ENCODE measurements at places on chromosomes 5 and 9.

DNA sequence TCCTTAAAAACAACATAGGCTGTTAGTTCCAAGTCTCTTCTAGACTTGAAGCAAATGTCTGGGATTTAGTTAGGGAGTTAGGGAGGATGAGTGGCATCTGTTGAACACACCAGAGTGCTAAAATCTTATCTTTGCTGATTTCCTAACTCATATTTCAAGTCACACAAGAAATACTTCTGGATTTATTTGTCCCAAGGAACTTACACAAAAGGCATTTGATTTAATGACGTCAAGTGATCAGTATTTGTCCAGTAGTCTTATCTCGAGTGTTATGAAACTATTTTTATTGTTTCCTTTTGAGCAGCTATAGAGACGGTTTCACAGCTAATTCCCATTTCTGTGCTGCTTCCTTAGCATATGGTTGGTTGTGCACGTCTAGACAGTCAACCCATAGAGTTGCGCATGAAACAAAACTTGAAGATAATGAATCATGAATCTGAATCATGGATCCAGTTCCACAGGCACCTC, 140.5 kb upstream of the TUT7 start:
- DNase-seq = no peak

DNA sequence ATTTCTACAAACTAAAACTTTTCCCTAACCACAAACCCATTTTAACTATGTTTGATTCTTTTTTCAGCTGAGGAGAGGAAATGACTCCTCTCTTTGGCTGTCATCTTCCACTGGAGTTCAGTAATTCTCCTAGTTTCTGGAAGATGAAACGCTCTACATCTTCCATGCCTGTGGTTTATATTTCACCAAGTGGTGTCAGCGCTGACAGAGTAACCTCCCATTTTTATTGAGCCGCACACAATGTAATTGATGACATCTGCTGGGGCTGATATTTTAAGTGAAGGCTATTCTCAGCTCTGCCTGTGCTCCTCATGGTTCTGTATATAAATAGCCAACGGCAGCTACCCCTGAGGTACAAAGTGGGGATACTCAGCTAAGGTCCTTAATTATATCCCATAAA, 234.6 kb downstream of the SPOCK1 start:
- peak; percentile 28 for DNase-seq

DNA sequence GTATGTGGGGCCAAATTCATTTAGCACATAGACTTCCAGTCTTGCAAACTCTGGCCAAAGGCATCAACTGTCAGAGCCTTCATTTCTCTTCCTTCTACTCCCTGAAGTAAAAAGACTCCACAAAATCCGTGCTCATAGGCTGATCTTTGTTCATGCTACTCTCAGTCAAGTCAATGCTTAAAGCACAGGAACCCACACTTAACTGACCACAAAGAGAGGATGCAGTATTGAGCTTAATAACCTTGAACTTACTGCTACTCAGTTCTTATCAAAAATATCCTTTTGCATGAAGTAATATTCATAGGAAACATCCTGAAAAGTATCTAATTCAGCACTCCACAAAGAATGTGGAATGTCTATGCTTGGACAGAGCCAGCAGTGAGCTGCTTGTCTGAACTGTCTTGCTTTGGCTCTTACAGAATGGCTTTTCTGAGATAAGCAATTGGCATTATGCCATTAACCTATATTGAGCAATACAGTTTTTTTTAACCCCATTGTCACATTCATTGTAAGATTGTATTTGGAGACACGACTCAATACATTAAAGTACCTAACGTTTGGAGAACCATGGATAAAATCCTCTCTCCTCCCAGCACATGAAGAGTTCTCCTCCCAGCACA, 21.7 kb downstream of the LPAR1 start:
- DNase-seq = peak; percentile 42

- no peak for DNase-seq
These were observed 612.6 kb upstream of the CLINT1 start for GRCh38 chr5:158471535-158471924.

GRCh38 chr9:87451149-87451548, 46.5 kb upstream of the DAPK1 start:
- no peak for DNase-seq

GRCh38 chr9:120424248-120424647, 155.7 kb downstream of the CDK5RAP2 start:
- DNase-seq = no peak

DNA sequence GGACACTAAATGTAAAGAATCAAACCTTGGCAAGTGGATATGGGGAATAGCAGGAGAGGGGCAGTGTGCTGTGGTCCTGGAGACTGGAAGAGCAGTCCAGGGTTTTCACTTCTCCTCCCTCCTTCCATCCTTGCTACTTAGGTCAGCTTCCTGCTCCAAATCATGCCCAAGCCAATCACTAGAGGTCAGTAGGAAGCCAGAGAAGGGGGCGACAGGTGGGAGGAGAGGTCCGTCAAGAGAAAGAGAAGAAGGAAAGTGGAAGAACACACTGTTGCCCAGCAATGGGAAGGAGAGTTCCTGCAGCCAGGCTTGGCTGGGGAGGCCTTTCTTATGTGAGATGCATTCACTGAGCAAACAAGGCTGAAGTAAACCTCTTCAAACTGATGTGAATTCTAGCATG, 289.6 kb downstream of the DTWD2 start:
- DNase-seq = no peak

GRCh38 chr9:124077915-124078572, 66.5 kb downstream of the LHX2 start:
- DNase-seq = peak; percentile 83

DNA sequence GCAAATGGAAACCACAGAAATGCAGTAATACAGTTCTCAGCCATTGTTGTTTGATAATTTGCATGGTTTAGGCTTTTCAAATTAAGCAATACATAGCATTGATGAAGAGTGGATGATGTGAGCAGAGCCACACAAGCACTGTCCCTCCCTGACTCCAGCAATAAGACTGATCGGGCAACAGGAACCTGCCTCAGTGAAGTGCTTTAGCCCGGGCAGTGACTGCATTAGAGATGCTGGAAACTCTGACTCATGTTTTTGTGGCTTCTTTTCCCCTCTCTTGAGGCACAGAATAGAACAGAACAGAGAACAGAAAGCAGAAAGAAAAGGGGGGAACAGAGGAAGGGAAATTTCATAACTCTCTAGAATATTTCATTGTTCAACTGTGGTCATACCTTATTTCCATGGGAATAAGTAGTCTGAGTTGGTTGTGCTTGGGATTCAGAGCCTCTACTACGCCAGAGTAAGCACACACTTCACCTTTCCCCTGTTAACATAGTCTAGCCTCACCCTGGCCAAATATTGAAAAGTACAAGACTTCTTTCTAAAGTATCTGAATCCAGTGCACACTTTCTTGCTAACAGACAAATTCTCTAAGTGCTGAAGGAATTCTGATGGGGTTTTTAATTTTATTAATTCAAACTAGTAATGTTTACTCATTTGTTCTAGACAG, 164.8 kb upstream of the VCAN start:
- DNase-seq = peak; percentile 91

- no peak for DNase-seq
These were observed 11.0 kb upstream of the SNCAIP start for GRCh38 chr5:122301016-122301415.

- DNase-seq = peak; percentile 59
These were observed 7.1 kb upstream of the KLF9 start for GRCh38 chr9:70421272-70422180.

DNA sequence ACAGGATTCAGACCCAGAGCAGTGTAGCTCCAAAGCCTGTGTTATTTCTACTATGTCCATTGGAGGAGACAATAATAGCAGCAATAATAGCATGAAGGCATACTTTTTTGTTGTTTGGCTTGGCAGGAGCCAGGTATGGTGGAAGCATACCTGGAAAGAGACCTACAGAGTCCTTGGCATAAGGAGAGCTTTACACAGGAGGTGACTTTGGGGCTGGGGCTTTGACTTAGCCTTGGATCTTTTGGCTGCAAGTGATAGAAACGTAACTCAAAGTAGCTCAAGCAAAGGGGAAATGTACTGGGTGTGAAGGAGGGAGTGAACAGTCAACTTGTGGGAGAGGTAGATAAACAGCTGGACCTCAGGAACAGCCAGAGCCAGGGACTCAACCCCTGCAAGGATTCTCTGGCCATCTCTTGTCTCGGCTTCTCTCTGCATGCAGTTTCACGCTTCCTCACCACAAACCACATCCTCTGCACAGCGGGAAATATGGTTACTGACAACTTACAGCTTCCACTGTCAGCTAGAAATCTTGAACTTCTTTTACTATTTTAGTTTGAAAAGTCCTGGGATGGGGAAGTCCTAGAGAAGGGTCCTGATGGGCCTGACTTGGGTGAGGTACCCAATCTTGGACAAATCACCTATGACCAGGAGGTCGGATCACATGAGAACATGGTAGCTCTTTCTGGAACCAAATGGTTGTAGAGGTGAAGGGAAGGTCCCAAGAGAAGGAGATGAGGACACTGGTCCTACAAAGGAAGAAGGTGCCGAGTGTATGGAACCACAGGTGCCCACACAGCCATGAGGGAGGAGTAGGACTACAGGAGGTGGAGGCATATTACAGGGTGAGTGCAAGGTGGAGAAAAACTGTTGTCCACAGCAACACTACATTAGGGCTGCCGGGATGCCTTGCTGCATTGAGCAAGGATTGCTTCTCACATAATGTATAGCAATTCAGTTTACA, 47.0 kb upstream of the TGFBR1 start:
- DNase-seq = peak; percentile 61

DNA sequence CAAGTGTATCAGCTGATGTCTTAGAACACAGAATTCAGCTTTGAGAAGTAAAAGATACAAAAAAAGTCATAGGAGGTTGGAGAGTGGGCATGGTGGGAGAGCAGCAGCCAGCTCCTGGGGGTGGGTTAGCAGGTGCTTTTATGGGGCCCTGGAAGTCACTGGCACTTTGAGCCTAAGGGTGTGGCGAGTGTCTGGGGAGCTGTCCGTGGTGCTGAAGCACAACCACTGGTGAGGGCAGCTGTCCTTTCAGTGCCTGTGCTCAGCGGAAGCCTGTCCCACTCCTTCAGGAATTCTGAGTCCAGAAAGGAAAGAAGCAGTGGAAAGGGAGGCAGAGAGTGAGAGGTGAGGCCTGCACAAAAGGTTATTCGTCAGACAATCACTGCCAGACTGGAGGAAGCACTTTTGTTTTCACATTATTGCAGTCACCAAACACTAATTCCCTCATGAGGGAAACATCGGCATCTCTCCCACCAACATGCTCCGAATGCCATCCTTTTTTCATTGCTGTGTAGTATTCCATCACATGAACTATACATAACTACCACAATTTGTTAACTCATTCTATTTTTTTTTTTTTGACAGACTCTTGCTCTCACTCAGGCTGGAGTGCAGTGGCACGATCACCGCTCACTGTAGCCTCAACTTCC, 59.4 kb upstream of the RAPGEF1 start:
- DNase-seq = peak; percentile 80

DNA sequence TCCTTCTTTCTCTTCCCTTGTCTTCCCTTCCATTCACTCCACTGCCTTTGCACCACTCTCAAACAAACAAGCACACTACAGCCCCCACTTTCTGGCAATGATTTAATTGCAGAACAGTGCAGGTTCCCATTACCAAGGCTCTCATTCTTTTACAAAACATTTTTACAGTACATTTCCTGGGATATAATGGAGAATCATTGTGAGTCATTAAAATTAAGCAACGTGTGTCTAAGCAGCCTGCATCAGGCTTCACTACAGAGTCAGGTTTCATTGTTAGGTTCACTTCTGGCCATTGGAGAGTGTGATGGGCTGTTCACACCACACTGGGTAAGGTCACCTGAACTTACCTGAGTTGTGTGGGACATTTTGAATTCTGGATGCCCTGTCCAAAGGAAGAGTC, 303.5 kb downstream of the TRIM32 start:
- no peak for DNase-seq

DNA sequence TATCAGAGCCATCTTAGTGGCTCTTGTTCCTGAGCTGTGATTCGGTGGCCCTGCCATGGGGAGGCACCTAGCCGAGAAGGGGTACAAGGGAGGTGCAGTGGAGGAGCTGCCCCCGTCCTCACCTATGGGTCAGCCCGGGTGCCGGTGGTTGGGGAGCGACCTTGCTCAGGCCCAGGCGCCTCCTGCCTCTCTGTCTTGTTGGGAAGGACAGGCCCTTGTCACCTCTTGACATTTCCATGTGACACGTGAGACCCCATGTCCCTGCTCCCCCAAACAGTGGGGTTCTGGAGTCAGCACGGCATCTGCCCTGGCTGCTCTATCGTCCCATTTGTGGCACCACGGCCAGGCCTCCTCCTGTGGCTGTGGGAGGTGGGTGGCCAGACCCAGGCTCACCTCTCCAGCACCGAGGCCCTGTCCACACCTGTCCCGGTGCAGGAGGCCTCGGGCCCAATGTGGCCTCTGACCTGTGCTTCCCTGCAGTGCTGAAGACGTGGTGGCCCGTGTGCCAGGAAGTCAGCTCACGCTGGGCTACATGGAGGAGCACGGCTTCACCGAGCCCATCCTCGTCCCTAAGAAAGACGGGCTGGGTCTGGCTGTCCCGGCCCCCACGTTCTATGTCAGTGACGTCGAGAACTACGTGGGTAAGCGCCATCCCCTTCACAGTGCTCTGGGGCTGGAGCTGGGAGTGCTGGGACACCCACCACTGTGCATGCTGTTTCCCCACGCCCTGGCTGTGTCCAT, 68.9 kb downstream of the PHF2 start:
- DNase-seq = no peak

DNA sequence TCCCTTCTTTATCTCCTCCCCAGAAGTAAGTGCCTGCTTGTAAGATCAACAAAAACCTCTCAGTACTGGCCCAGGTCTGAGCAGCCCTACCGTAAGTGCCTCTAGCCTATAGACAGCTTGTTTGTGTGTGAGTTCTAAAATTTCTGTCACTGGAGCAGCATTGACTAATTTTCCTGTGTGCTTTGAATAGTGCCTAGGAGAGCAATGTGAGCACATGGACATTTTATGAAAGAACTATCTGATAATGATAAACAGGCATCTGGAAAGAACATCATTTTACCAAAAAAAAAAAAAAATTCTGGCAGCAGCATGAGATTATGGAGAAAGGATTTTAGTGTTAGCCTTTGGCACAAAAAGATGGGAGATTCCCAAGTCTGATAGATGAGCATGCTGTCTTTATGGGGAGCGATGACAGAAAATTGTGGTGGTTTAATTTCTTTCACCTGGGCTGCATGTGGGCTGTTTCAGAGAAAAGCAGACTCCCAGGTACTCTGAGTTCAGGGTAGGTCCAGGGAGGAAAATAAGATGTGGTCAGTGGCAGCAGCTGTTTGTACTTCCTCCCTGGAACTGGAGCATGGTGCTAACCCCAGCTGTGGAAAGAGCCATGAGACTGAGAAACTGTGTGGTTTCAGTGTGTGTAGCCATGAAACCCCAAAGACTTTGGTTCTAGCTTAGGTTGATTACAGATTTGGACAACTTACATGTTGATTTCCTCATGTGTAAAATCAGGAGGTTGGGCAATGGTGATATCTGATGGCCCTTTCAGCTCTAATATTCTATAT, 419.9 kb downstream of the NTRK2 start:
- DNase-seq = no peak

DNA sequence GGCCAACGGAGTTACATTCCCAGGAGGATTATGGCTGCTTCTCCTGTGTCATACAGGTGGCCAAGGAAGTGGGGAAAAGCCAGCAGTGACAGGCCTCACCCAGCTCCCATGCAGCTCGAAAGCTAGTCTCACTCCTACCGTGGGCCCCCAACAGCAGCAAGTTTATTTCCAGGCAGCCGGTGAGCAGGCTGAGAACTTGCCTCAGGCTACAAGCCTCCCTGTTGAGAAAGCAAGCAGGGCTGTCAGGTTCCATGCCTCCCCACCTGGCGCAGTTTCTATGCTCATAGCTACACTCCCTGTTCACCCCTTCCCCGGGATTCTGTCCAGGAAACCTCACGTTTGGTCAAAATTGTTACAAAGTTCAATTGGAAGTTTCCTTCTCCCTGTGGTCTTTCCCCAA, 27.5 kb upstream of the DNAH5 start:
- DNase-seq = no peak
